ENCODE measurements at places on chromosomes 7 and 10.

DNA sequence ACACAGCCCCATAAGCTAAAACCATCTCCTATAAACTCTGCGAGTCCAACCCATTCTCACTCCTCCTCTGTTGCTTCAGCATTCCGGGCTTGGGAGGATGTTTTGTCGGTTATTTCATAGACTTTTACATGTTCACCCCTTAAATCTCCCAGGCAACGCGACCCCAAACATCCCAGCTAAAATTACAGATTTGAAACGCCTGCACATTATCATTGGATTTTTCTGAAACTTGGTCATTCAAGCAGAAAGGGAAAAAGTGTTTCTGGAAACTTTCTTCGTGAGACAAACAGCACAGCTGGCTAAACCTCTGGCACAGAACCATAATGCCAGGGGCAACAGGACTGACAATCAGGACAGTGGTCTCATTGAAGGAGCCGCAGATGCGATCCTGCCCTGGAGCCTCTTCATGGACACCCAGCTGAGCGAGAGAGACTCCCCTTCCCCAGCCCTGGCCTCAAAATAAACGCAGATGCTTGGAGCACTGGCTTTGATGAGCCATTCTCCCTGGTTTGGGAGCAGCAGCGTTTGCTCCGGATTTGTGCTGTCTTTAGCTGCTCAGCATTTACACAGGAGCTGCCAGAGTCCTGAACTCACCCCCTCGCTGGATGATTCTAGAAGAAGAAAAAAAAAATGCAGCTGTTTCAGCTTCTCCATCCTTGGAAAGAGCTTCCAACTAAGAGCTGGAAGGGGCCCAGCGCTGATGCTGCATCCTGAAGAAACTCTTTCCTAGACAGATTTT, 30.1 kb downstream of the AFAP1L2 start:
- no peak for DNase-seq

GRCh38 chr10:31274310-31274709, 44.7 kb upstream of the ZEB1 start:
- no peak for DNase-seq

DNA sequence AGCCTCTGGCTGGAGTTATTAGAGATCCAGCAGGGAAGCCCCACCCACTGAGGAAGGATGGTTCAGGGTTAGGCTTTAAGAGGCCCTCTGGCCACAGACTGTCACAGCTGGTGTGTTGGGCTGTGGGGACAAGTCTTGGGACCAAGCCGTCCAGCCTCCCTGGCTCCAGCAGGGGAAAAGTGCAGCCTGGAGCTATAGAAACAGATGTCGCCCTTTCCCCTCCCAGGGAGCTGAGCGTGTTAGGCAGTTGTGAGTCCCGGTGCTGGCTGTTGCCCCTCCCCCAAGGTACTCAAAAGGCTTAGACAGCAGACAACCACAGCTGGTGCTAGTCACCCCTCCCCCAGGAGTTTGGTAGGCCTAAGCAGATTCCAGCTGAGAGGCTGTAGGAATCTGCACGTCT, 143.4 kb downstream of the TMEM168 start:
- DNase-seq = no peak

- DNase-seq = no peak
Observed at GRCh38 chr7:55260676-55261385, 104.3 kb upstream of the LANCL2 start.

- DNase-seq = no peak
Observed at GRCh38 chr10:72946963-72947362, 7.6 kb downstream of the PLA2G12B start.

All from foreskin keratinocyte (primary cell).